ENCODE measurements at places on chromosomes 13 and 19.

DNA sequence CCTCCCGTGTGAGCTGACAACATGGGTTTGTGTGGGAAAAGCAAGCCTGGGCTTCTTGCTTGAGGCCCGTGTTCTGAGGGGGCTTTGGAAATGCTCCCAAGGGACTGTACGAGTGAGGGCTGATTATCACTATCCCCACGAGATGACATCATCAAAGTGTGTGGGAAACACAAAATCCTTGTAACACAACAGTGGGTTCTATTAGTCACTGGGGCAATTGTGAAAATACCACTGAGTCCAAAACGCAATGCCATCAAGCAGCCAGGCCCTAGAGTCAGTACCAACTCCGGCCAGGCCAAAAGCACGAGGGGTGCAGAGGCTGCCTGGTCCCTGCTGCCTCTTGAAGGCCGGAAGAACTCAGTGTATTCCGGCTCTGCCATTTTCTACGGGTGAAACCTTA, 29.6 kb downstream of the CAPS start:
- DNase-seq = no peak

DNA sequence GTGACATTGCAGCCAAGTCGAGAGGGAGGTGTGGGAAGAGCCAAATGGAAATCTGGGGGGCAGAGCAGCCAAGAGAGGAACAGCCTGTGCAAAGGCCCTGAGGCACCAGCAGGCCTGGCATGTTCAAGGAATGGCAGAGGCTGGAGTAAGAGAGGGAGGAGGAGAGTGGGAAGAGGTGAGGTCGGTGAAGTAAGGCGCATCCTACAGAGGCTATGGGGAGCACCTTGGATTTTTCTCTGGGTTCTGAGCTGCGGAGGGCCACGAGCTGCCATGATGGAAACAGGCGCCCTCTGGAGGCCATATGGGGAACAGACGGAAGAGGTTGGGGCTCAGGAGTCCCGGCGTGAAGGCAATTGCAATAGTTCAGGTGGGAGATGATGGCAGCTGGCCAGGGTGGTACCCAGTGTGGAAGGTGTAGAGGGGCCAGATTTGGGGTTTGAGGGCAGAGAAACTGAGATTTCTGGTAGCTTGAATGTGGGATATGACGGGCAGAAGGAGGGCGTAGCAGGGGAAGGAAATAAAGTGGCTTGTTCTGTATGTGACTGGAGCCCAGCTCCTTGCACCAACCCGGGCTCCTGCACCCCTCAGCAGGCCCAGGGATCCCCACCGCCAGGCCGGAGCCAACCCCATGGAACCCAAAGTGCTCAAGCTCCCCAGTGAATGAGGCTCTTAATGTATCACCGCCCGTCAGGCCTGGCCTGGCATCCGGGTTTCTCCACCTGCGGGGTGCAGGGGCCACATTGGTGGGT, 20.5 kb upstream of the STRN4 start:
- peak; percentile 31 for DNase-seq

GRCh38 chr19:58294743-58295374, 10.3 kb upstream of the ERVK3-1 start:
- no peak for DNase-seq

- no peak for DNase-seq
Measured at GRCh38 chr19:40279761-40280607, 5.2 kb downstream of the AKT2 start.

DNA sequence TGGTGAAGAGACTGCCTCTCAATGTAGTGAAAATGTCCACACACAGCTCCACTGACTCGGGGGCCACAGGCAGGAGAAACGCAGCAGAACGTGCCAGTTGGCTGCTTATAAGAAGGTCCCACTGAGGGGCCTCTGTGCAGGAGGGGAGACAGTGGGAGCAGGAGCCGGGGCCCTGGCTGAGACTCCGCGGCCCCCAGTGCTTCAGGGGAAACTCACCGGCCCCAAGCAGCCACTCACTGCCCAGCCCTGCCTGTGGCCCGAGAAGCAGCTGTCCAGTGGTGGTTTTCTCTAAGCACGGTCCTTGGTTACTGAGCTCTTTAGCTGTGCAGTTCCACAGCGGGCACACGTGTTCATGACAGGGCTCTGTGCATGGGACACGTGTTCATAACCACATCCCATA, 91.9 kb upstream of the MCF2L start:
- DNase-seq = no peak

DNA sequence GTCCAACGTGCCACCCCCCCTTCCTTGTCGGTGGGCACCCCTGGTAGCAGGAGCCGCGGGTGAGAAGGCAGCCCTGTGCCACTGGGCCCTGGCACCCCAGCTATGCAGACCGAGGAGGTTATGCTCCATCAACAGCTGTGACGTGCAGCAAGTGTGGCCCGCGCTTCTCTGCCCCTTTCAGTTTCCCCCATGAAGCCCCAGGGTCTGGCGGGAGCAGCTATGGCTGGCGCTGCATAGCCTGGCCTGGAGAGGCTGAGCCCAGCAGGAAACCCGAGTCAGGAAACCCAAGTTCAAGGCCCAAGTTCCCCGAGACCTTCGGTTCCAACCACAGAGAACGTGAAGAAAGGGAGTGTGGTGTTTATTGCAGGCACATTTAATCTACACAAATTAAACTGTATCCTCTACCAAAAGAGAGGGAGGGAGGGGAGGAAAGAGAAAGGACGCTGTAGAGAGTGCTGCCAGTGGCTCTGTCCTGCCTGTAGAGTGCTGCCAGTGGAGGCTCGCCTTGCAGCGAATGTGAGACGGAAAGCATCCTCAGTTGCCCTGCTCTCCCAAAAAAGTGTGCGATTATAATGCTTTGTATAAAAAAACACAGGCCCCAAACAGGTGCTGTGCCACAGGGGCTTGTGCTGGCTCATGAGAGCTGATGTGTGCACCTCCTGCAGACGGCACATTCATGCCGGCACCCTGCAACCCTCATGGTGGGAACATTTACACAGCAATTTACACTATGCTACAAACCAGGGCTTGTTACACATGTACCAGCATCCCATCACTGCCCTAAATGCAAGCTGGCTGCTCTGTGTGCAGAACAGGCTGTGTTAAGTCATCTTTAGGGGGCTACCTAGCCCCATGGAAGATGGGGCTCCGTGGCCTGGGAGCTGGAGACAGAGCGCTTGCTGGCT, 16.3 kb downstream of the POP4 start:
- DNase-seq = no peak

DNA sequence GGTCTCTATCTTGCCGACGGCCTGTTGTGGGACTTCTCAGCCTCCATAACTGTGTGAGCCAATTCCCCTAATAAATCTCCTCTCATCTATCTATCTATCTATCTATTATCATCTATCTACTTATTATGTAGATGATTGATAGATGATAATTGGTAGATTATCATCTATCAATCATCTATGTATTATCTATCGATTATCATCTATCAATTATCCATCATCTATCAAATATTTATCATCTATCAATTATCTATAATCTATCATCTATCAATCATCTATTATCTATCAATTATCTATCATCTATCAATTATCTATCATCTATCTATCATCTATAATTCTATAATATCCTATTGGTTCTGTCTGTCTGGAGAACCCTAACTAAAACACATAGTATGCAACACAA, 33.5 kb downstream of the CYSLTR2 start:
- no peak for DNase-seq

DNA sequence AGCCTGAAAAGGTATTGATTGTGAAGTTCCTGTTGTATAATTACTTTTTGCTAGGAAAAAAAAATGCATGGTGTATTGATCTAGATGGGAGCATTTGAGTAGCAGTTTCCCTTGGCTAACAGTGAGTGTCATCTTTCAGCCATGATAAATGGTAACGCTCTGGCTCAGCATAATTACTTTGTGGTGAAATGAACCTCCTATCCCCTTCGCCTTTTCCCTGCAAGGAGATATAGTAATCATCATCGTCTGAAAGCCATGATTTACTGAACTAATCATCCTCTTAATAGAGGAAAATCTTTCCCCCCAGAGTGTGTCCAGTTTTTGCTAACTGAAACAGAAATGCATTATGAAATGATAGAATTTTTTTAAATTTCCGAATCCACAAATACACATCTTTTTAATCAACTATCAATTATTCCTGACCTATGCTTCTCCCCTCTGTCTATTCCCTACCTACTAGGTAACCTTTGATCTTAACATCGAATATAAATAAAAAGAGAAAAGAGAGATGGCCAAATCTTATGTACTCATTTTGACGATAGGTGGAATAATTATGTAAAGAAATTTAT, 88.7 kb downstream of the MAB21L1 start:
- DNase-seq = no peak

DNA sequence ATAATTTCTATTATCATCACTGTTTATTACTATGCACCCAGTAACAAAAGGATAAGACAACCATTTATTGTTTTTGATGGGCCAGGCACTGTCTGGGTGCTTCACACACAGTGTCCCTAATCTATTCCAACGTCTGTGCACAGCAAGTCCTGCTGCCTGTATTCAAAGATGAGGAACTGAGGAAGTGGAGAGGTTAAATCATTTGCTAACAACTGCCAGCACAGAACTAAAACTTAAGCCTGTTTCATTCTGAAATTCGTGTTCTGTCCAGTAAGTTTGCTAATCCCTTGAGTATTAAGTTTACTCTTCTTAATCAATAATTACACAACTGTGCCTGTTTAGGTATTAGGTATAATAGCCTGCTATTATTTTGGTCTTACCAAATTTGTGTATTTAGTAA, 41.9 kb downstream of the TEX26 start:
- no peak for DNase-seq

- no peak for DNase-seq
Measured at GRCh38 chr13:75369981-75370380, 112.0 kb downstream of the TBC1D4 start.

- DNase-seq = no peak
Measured at GRCh38 chr19:18765224-18765623, 25.9 kb downstream of the COMP start.

DNA sequence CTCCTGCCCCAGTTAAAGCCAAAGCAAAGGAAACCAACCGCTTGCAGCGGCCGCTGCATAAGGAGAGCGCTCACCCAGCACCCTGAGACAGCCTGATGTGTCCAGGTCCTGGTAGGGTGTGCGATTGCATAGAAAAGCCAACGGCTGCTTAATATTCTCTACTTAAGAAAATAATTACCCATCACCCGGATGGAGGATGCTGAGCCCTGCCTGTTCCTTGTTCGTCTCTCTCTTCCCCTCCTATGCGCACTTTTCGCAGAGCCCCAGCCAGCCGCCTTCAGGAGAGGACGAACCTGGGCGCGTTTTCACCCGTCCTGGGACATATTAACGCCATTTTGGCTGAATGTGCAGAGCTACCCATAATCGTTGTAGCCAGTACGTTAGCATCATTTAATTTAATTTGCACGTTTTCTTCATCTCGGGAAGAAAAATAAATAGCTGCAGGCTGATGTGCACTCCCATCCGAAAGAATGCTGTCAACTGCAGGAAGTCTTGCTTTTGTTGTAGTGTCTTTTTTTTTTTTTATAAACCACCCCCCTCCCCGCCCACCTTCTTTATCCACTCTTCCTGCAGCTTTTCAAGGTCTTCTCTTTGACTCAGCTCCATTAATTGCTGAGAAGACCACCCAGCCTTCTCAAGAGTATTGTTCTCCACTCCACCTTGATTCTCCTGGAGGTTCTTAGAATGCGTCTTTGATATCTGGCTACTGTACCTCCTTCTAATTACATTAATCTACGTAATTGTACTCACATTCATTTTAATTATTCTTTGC, 214.5 kb downstream of the TEX29 start:
- no peak for DNase-seq

DNA sequence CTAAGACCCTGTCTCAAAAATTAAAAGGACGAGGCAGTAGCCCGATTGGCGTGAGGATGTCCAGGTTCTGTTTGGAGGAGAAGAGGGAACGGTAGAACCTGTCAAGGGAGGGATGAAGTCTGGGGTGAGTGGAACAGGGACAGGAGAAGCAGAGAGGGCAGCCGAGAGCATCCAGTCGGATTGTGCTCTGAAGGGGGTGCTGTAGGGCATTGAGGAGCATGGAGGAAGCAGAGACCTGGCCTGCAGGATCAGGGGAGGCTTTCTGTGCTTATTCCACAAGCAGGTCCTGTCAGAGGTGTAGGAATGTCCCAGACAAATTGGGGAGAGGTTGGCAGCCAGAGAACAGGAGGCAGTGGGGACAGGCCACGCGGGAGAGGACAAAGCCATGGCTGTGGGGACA, 14.1 kb downstream of the AP2A1 start:
- DNase-seq = no peak

GRCh38 chr19:32373585-32374295, 28.3 kb downstream of the ZNF507 start:
- DNase-seq = no peak

DNA sequence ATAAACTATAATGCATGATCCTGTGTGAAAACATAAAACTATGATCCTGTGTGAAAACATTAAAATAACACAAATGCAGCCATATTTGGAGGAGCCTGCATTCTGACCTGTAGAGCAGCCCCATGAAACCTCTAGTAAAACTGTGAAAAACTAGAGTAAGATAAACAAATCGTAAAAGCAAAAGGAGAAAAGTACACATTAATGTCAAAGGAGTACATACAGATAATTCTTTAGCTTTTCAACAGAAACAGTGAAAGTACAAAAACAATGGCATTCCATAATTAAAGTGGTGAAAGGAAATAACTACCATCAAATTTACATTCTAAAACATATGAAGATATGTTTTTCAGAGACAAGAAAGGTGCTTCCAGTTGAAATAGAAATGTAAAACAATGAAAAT, 1267.2 kb downstream of the SLITRK1 start:
- no peak for DNase-seq

- no peak for DNase-seq
Measured at GRCh38 chr13:43021926-43022670, 1.3 kb upstream of the DNAJC15 start.

GRCh38 chr19:30718707-30719106, 346.5 kb downstream of the ZNF536 start:
- no peak for DNase-seq

Data from stimulated activated CD4-positive, alpha-beta T cell treated with anti-CD3 and anti-CD28 coated beads, Interleukin-1b, Interleukin-23, amount 100 ng/mL, for 24 hours (primary cell).